CD4-positive, alpha-beta T cell treated with Interleukin-6 at 100 ng/mL for 8 hours (primary cell): ENCODE measurements at places on chromosomes 4 and X.

- no peak for DNase-seq
These were observed 841.3 kb downstream of the PDHA2 start for GRCh38 chr4:96681218-96681617.

DNA sequence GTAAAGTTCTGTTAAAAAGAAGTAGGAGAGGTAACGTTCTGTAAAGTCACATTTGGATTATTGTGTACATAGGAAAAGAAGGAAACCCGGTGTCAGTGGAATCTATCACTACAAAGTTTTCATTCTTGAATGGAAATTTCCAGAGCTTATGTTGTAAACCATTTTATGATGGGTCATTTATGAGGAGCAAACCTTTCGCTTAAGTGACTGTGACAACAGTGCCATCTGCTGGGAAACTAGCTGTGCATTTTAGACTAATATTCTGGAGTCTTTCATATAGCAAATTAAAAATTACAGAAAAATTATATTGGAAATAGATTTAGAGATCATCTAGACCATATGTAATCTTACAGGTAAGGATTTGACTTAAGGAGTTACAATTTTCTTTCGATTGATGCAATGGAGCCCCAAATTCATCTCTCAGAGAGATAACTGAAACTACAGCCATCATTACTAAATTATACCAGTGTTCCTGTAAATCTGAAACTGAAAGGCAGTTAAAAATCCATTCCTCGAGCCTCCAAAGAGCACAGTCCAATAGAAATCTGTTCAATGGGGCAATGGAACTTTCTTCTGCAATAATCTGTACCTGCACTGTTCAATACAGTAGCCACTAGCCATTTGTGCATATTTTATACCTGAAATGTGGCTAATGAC lies 26.9 kb downstream of the ASB9 start:
- DNase-seq, result peak; percentile 33

DNA sequence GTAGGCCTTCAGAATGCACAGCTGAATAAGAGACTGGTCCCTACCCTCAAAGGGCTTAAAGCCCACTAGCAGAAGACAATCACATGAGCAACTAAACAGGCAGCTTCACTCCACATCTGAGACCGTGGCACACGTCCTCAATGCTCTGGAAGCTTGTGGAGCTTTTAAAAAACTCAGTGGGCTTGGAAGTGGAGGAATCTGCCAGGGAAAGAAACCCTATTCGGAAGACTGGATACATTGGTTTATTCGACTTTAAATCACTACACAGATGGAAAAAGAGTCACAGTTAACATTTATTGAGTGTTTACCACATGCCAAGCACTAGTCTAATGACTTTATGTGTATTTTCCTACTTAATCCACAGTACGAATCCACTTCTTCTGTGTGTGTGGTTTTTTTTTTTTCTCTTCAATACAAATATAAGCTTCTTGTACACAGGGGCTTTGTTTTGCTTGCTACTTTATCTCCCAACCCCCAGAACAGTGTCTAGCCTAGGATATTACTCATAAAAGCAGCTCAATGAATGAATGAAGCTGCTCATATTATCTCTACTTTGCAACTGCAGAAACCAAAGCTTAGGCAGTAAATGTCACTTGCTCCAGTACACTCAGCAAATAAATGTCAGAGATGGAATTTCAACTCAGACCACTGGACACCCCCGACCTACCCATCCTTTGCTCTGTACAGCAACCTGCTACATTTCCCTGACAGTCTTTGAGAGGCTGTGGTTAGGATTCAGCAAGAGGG lies 137.7 kb downstream of the LDB2 start:
- no peak for DNase-seq

- DNase-seq, result no peak
These were observed 36.2 kb downstream of the KDM5C start for GRCh38 chrX:53188763-53189162.

DNA sequence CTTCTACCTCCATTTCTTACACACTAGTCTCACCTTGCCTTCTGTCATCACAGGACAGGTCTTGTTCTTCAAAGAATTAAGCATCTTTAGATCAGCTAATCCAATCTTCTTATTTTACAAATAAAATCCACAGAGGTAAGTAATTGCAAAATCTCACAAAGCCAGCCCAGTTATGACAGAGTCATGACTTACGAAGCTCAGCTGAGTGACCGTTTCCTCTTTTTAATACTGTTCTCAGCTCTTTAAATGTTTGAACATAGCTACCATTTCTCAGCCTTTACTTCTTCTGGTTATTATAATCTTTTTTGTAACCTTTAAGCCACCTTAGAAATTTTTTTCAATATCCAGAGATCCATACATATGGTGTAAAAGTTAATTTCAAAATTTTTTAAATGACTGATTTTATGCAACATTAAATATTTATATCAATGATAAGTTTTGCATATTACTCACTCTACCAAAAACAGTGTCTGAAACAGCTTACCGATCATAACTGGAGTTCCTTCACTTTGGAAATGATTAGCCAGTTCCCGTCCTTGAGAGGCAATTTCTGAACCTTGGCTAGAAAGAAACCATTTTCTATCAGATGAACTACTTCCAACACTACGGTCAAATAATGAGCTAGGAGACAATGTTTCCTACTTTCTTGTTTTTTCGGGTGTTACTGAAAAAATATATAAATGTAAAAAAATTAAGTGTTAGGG lies 8.8 kb downstream of the ANKRD37 start:
- no peak for DNase-seq

- DNase-seq, result no peak
These were observed 444.2 kb upstream of the FAM241A start for GRCh38 chr4:111701102-111701501.

- DNase-seq, result no peak
These were observed 42.5 kb downstream of the UNC5C start for GRCh38 chr4:95506264-95506663.

DNA sequence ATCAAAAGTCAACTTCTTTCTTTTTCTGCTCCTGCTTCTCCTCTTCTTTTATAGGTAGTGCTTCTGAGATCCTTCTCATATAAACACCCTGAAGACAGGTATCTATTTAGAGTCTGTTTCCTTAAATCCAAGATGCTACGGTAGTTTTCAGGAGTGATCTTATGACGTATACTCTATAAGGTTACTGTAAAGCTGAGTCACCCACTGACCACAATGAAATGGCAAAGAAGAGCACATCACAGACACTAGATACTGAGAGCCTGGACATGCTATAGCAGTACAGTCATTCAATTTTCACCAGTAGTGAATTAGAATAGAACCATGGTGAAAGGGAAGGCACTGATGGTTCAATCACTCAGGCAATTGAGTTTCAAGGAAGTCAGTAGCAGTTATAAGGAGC lies 412.5 kb downstream of the ADAM29 start:
- DNase-seq, result no peak

GRCh38 chr4:7050481-7051143 lies 7.4 kb downstream of the TADA2B start:
- DNase-seq, result no peak

- no peak for DNase-seq
These were observed 26.8 kb upstream of the SPATA4 start for GRCh38 chr4:176222149-176222548.

- no peak for DNase-seq
These were observed 123.9 kb upstream of the RXFP1 start for GRCh38 chr4:158397781-158398180.

DNA sequence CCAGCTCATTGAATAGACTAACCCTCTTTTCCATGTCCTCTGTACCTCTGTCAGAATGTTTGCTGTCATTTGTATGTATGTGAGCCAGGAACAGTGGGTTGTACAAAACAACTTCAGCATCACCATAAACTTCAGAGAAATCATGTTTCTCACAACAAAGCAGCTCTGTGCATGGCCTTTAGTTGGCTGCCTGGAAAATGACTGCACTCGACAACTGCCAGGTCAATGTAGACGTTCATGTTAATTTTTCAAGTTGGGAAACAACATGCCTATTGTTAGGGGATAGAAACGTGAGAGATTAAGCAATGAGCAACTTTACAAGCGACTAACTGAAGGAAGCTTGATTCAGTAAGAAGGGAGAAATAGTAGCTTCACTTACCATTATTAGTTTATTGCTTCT lies 17.9 kb upstream of the CXCL11 start:
- no peak for DNase-seq

DNA sequence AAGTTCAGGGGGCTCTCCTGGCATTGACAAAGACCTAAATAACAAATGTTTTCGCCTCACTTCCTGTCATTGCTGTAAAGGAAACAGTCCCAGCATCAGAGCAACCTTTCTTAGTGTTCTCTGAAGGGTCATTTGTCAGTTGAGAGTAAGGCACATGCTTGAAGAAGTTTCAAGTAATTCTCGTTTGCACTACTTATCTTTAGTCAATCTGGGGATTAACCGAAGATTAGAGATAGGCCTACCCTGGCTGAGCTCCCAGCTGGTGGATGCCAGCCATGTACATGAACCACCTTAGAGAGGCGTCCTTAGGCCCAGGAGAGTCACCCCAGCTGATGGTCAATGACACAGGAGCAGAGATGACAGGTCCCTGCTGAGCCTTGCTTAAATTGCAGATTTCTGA lies 189.9 kb upstream of the PGRMC2 start:
- no peak for DNase-seq

- DNase-seq, result no peak
These were observed 964 bp upstream of the GPR82 start for GRCh38 chrX:41722816-41723618.

DNA sequence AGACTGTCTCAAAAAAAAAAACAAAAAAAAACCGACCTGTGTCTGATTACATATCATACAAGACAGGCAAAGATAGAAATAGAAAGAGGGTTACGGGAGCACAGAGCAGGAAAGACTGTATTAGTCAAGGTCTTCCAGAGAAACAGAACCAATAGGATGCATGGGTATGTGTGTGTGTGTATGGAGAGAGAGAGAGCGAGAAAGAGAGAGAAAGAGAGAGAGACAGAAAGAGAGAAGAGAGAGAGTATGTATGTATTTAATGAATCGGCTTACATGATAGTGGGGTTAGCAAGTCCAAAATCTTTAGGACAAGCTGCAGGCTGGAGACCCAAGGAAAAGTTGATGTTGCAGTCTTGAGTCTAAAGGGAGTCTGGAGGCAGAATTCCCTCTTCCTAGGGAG lies 7.5 kb upstream of the DDX3X start:
- DNase-seq, result no peak

DNA sequence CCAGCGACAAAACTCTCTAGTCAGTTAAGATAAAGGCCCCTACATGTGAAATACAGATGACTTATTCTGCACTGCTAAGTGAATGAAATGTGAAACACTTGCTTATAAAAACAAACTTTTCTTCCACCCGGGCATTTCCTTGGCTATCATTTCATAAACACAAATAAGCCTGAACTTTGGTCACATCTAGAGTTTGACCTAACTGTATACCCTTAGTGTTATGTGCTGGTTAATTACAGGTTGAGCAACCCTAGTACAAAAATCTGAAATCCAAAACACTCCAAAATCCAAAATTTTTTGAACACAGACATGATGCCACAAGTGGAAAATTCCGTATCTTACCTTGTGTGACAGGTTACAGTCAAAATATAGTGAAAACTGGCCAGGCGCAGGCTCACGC lies 45.9 kb downstream of the SAT1 start:
- DNase-seq, result no peak

GRCh38 chr4:187656959-187657358 lies 338.6 kb upstream of the ZFP42 start:
- DNase-seq, result no peak

GRCh38 chr4:12519426-12519825 lies 964.7 kb downstream of the RAB28 start:
- DNase-seq, result no peak

DNA sequence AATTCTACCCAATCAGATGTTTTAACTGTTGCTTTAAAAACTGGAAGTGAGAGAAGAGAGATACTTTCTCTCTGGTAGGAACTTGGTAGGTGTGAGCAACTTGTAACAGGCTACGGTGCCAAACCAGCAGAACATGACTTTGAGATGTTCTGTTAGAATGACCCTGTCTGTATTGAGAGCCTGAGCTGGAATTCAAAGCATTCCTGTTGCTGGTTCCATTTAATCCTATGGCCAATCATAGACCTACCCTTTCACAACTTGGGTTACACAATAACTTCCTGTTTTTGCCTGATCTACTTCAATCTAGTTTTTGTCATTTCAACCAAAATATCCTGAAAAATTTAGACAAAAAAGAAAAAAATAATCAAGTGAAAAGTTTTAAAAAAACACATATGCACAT lies 1.7 kb upstream of the PRRG1 start:
- DNase-seq, result no peak

GRCh38 chr4:169210504-169211118 lies 60.1 kb downstream of the SH3RF1 start:
- no peak for DNase-seq

GRCh38 chrX:107758231-107758766 lies 17.3 kb downstream of the TSC22D3 start:
- DNase-seq, result no peak

DNA sequence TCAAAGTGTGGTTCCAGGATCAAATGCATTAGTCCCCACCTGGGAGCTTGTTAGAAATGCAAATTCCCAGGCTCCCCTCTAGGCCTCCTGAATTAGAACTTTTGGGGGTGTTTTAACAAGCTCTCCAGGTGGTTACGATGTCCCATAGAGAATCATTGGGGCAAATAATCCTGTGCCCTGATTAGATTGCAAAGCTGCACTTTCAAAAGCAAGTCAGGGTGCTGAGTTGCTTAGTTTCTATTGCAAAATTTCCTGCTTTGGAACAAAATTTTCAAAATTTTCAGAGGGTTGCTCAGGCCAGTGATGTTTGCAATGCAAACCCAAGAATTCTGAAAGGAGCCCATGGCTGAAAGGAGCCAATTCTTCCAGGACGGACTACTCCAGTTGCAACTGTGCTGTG lies 71.0 kb downstream of the MGST2 start:
- no peak for DNase-seq

DNA sequence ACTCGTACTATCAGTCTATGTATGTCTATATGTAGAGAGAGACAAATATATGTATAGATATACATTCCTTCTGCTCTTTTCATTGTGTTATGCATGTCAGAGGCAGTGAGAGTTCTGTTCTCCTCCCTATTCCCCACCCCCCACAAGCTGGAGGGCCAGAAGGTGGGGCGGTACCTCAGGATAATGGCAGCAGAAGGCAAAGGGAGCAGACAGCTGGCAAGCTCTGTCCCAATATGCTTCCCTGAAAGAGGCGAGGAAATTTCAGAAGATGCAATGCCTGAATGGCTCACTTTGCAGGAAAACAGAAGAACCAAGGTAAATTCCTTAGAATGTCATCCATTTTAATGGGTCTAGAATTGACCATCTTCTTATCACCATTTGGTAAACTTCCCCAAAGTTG lies 114.4 kb downstream of the NAA11 start:
- DNase-seq, result no peak

GRCh38 chrX:65994519-65995506 lies 45.1 kb downstream of the VSIG4 start:
- DNase-seq, result no peak

- no peak for DNase-seq
These were observed 119.4 kb upstream of the C1GALT1C1 start for GRCh38 chrX:120749141-120749846.

DNA sequence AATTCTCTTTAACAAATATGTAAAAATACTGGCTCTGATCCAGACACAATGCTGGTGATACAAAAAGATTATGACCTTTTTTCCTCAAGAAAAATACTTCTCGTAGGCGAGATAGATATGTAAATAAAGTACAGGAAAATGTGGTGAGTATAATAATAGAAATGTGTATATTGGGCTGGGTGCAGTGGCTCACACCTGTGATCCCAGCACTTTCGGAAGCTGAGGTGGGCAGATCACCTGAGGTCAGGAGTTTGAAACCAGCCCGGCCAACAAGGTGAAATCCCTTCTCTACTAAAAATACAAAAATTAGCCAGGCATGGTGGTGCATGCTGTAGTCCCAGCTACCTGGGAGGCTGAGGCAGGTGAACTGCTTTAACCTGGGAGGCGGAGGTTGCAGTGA lies 55.0 kb downstream of the MRPL1 start:
- DNase-seq, result no peak

GRCh38 chr4:13415068-13415785 lies 68.9 kb downstream of the RAB28 start:
- DNase-seq, result no peak
